ENCODE measurements at places on chromosomes 6 and 20.

GRCh38 chr6:138347864-138348263, 29.8 kb upstream of the SMIM28 start:
- DNase-seq = no peak

GRCh38 chr20:46897328-46897880, 2.8 kb downstream of the EYA2 start:
- no peak for DNase-seq

- DNase-seq = no peak
Measured at GRCh38 chr20:51854921-51855320, 52.6 kb upstream of the SALL4 start.

GRCh38 chr6:166008441-166009369, 158.9 kb downstream of the TBXT start:
- DNase-seq = no peak

DNA sequence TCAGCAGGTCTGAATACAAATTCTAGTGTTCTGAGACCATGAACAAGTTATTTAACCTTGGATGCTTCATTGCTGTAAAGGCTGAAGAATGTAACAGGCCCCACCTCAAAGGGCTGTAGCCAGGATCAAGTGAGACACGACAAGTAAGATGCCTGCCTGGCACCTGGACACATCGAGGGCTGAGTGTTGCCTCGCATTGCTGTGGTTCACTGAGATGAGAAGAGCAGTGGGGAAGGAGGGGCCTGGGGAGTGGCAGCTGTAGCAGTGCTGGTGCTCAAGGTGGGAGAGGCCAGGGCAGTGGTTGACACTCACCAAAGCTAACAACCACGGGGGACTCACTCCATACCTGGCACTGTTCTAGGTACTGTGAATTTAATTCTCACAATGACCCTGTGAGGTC, 187.8 kb downstream of the KIF16B start:
- no peak for DNase-seq

DNA sequence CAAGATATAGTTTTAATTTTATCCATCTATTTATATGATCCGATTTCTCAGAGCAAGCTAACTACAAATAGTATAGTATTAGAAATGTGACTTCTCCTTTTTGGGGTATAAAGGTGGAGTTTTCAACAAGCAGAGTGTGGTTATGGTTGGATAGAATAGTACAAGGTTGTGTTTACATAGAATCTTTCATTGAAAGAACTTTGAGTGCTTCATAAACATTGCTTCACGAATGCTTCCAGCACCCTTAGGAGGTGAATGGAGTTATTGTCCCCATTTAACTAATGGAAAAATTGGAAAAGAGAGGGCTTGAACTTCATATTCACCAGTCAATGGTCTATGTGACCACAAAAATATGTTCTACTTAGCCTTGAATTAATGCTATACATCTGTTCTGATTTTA, 134.1 kb upstream of the CITED2 start:
- DNase-seq = no peak
